Kidney epithelial cell (primary cell): ENCODE measurements at places on chromosomes 16 and 17.

DNA sequence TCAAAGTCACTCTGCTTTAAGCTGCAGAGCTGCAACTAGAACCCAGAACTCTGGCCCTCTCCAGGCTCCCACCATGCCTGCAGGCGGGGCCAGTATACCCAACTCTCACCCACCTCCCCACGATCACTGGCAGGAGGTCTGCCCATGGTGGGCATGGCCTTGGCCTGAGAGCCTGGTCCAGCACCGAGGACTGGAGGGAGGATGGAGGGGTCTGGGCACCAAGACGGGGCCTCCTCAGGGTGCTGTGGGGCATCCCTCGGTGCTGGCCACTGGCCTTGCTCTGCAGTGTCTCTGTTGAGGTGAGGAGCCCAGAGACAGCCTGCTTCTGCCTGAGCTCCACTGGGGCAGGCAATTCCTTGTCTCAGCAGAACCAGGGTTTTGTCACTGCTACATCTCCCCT is 1.5 kb upstream of the KRT16 start:
- DNase-seq: no peak

DNA sequence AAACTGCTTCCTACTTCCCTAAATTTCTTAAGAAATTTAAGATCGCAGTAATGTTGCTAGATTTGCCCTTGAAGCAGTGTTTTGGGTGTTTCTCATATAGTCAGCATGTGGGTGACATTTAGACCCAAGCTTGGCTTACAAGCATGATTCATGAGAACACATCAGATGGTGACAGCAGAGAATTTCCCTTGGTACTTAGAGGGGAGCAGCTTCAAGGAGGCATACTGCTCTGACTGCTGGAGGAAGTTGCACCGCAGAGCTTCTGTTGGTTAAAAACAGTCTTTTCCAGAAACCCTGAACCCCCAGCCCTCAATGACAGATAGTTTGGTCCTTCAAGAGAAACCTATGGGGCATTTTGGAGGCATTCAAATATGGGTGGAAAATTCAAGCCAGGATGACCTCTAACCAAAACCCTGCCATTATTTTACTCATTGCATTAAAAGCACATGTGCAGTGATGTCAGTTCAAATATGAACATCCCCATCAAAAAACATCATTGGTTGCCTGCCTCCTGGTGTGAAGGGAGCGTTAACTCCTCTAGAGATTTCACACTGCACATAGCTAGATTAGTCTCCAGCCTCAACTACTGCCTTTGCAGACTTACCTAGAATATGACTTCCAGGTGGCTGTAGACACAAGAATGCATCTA is 201.5 kb upstream of the CACNG5 start:
- no peak for DNase-seq

- no peak for DNase-seq
Measured at GRCh38 chr17:302300-302698, 50.3 kb downstream of the RPH3AL start.

DNA sequence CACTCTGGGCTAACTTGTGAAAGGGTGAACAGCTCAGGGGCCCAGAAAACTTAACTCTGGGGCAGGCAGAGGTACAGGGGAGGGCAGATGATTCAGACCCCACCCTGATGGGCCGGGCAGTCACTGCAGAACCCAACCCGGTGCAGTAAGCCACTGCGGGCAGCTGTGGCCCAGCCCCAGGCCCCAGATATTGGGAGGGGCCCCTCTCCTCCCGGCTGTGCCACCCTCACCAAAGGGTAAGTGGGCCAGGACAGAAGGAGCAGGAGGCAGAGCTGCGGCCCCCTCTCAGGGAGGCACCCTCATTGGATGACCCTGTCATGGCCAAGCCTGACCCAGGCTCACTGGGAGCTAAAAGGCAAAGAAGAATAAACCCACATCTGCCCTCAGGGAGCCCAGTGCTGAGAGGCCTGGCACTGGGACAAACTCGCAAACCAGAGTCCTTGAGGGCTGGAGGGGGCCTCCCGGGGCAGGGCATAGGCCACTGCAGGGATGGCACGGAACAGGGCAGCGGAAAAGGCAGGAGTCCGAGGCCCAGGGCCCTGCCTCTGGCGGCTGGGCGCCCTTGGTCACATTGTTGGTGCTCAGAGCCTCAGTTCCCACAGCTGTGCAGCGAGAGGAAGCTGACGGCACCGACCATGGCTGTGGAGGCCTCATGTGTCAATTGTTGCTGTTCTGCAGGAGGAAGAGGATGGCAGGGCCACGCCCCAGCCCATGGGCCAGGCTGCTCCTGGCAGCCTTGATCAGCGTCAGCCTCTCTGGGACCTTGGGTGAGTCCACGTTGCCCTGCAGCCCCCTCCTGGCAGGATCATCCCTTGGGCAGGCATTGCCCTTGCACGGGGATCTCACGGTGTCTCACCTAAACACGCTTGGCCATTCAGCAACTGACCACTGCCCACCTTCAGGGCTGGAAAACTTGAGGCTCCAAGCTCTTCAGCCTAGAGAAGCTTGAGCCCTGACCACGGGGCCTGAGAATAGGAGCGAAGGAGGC is 3.1 kb downstream of the ITGB4 start:
- no peak for DNase-seq

- no peak for DNase-seq
Measured at GRCh38 chr16:16857603-16858283, 478.8 kb downstream of the NPIPA7 start.

- DNase-seq: no peak
Measured at GRCh38 chr16:27701381-27701780, 151.4 kb downstream of the KATNIP start.

- DNase-seq: no peak
Measured at GRCh38 chr16:4180511-4180910, 61.4 kb downstream of the SRL start.

DNA sequence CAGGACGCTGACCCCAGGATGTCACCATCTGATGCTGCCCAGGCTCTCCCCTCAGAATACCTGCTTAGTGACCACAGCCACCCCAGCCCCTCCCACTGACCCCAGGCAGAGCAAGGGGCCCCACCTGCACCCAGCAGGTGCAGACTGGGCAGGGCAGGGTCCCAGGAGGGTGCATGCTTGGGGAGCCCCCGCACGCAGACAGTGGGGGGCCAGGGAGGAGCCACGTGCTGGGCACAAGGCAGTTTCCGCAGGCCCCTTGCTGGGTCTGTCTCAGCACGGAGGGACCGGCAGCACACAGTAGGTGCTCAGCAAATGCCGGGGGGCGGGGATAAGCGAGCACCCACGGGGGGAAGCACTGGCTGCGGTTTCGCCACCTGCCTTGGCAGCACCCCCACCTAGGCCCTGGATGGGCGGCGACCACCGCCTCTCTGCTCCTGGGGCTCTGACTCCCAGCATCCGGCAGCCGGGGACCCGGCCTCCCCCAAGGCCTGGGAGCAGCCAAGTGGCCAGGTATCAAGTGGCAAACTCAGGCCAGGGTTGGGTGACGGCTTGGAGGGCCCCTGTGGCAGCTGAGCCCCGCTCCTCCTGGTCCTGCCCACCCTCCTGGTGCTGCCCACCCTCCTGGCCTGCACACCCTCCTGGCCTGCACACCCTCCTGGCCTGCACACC is 18.7 kb upstream of the SSTR5 start:
- no peak for DNase-seq

DNA sequence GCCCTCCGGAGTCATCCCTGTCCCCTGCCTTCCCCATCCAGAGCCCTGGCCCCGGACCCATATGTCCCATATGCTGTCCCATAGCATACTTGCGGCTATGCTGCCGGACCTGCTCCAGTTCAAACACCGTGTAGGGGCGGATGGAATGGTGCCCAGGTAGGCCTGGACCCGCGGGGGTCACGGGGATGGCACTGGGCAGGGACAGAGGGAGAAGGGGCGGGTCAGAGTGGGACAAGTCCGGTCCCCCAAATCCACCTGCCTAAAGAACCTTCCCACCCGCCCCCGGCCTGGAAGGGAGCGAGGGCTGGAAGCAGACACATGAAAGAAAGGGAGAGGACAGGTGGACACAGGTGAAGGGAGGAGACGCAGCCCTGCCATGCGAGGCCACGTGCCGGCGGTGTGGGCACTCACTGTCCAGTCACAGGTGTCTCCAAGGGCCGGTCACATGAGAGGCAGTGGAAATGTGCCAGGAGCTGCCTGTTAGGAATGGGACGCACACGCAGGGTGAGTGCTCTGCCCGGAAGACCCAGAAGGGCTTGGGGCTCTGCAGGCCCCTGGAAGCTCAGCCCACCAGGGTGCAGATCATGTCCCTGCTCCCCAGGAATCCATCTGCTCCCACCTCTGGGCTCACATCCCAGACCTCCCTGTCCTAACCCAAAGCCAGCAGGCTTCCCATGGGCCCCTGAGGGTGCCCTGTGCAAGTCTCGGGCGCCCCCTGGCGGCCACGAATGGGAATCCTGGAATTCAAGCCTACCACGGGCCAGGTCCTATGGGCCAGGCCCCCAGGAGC is 14.0 kb downstream of the UBALD2 start:
- peak; percentile 32 for DNase-seq

- DNase-seq: no peak
Measured at GRCh38 chr17:33929181-33929724, 325.8 kb upstream of the CCL2 start.

DNA sequence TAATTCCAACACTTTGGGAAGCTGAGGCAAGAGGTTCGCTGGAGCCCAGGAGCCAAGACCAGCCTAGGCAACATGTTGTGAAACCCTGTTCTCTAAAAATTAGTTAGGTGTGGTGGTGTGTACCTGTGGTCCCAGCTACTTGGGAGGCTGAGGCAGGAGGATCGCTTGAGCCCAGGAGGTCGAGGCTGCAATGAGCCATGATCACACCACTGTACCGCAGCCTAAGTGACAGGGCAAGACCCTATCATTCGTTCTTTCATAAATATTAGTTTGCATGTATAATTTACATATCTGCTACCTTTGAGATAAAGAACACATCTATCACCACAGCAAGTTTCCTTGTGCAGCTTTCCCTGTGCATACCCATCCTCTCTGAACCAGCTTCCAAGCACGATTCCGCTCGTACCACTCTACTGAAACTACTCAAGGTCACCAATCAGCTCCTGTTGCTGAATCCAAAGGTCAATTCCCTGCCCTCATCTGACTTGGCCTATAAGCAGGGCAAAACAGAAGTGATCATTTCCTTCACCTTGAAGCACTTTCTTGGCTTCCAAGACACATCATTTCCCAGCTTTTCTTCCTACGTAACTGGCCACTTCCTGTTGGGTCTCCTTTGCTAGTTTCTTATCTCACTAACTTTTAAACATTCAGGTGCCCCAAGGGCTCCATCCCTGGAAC is 49.1 kb downstream of the GRB2 start:
- no peak for DNase-seq

GRCh38 chr16:66322174-66322573 is 44.3 kb upstream of the CDH5 start:
- DNase-seq: no peak

DNA sequence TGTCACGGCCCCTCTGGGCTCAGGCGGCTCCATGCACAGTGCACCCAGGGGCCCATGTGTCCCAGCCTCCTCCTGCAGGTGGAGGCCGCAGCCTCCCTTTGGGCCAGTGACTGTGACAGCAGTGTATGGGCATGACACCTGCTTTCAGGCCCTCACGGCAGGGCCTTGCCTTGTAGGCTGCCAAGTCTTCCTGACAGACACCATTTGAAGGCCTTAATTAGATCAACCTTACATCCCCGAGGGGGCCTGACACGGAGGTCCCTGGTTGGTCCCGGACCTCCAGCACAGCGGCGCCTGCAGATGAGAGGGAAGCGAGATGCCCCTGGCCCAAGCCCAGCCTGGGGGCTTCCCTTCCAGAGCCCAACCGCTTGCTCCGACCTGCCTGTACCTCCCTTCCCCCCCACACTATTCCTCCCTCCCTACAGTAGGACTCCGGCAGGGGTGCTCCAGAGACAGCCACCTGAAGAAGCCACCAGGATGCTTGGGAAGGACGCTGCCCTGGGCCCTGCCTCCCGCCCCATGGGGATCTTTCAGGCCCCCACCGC is 31.9 kb downstream of the BAIAP2 start:
- no peak for DNase-seq

- no peak for DNase-seq
Measured at GRCh38 chr17:58587713-58588117, 73.3 kb upstream of the MTMR4 start.

GRCh38 chr17:27382025-27382424 is 74.2 kb upstream of the KSR1 start:
- DNase-seq: no peak

DNA sequence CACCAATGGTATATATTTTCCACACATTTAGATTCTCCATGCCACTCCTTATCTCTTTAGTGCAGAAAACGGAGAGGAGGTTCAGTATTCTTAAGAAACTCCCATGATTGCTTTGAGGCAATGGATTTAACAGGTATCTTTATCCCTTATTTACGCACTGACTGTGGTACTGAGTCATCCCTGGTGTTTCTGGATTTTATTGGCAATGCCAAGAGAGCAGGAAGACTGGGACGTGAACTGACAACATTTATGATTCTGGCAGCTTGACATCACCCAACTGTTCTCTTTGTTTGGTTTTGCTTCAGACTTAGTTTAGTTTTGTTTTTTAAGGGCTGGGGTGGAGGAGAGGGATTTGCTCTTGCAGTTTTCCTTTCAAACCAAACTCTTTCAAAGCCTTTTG is 131.4 kb downstream of the WWOX start:
- DNase-seq: no peak

DNA sequence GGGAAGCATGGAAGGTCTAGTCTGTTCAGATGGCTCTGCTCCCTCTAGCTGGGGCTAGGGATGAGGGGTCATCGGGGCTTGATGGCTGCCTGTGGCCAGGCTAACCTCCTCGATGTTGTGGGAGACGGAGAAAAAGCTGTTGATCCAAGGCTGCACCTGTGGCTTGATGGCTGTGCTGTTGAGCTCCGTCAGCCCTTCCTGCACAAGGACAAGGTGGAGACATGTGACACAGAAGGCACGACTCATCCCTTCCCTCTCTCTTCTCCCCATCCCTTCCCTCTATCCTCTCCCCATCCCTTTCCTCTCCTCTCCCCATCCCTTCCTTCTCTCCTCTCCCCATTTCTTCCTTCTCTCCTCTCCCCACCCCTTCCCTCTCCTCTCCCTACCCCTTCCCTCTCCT is 28.2 kb downstream of the FCSK start:
- DNase-seq: no peak

DNA sequence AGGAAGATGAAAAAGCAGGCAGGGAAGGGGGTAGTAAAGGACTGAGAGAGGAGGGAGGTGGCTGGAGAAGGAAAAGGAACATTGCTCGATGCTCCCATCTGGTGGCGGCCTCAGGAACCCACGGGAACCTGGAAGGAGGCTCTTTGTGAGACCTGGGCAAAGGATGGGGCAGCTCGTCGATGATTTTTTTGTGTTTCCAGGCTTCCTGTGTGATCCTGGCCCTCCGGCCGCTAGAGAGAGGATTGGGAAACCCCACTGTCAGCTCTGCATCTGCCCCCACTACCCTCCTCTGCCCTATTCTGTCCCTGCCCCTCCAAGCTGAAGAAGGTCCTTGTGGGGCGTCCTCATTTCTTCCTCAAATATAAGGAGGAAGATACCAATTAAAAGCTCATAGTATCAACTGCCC is 6.6 kb downstream of the WFIKKN2 start:
- DNase-seq: no peak

DNA sequence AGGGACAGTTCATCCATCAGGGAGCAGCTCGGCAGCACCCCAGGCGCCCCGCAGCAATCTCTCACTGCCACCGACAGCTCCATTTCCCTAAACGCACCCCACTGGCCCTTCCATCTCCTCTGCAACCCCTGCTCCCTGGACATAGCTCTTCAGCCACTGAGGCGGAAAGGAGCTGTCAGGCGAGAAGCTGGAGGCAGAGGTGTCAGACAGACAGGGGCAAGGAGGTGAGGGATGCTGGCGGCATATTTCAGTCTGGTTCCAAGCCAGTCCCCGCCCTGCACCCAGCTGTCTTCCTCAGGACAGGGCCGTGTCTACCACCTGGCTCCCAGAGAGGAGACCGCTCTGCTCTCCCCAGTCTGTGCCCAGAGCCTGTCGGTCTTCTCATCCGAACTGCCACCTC is 9.7 kb downstream of the ACLY start:
- DNase-seq: no peak
